ENCODE measurements at places on chromosomes 6 and 20.

GRCh38 chr6:135231469-135231844, 50.3 kb downstream of the MYB start:
- no peak for DNase-seq

DNA sequence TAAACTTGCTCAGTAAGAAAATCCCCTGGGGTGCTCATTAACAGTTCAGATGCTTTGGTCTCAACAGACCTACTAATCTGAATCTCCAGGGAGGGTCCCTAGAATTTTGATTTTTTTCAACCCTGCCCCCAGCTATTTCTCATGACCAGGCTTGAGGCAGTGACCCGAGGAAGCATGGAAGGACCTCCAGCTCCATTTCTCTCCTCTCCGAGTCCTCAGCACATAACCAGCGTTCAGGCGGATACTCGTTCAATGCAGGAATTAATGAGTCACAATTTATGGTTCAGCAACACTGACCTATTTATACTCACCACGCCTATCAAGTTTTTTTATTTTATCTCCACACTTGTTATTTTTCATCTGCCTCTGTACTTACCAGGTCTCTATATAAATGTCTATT, 369.2 kb upstream of the CDH4 start:
- no peak for DNase-seq

DNA sequence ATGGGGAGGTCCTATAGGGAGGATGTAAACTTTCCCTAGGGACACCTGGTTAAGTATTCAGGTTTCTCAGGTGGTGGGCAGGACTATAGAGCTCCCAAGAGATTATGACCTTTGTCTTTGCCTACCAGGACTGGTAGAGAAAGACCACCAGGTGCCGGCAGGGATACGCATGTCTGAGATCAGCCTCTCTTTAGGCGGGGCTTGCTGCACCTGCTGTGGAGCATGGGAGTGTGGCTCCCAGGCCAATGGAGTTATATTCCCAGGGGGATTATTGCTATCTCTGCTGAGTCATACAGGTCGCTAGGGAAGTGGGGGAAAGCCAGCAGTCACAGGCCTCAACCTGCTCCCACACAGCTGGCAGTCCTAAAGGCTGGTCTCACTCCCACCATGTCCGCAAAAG, 280.5 kb upstream of the MMS22L start:
- no peak for DNase-seq

DNA sequence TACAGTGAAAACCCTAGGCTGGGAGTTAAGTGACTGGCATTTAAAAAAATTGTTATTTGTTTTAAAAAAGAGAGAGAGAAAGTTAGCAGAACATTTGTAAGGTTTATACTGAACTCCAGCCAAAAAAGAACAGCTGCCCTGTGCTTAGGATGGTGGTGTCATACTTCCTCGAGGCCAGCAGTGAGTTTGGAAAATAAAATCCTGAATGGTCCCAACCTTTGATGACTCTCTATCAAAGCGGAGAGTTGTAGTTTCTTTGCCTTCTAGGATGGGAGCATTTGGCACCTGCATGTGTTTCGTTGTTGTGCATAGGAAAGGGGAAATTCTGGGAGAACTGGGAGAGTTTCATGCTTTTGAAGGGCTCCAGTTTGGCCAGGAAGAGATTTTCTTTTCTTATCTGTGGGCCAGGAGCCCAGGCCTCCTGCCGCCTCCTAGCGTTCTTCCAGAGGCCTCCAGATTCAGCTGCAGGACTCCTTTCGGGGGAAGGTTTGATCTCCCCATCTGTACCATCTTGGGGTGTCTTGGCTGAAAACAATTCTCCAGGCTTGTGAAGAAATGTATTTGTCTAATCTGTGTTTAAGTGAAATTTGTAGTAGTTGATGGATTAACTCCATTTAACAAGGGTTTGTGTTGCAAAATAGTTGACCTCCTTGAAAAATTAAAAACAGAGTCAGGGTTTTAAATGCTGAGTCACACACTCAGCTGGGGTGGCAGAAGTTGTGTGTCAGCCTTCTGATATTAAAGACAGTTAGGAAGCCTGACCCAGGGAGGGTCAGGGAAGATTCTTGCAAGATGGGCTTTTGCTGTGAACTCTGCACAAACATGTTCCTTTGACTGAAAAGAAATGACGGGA, 63.4 kb downstream of the TXNDC5 start:
- peak; percentile 45 for DNase-seq

DNA sequence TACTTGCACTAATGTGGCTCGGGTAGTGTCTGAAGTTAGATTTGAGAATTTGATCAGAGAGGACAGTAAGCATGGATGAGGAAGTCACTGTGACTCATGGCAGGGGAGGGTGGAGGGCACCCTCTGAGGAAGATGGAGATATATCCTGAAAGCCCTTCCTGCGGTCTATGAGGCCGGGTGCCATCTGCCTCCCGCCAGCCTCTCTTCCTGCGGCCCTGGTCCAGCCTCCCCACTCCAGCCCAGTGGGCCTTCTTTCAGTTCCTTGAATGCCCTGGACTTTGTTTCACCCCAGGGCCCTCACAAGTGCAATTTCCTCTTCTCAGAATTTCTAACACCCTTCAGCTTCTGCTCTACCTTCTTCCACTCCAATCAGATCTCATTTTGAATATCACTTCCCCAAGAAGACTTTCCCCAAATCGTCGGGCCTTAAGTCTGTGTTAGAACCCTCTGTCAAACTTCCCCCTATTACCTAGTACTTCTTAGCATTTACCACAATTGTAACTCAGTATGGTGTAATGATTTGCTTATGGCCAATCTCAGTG, 20.2 kb upstream of the TNFAIP3 start:
- DNase-seq = no peak

Data from fibroblast of upper back skin (primary cell).